Activated CD4-positive, alpha-beta T cell treated with anti-CD3 and anti-CD28 coated beads for 48 hours (primary cell): ENCODE measurements at places on chromosomes 12 and 14.

- DNase-seq: peak; percentile 15
These were observed 484.6 kb downstream of the AACS start for GRCh38 chr12:125549836-125550235.

- peak; percentile 17 for DNase-seq
These were observed 39.4 kb downstream of the STAB2 start for GRCh38 chr12:103626498-103626897.

DNA sequence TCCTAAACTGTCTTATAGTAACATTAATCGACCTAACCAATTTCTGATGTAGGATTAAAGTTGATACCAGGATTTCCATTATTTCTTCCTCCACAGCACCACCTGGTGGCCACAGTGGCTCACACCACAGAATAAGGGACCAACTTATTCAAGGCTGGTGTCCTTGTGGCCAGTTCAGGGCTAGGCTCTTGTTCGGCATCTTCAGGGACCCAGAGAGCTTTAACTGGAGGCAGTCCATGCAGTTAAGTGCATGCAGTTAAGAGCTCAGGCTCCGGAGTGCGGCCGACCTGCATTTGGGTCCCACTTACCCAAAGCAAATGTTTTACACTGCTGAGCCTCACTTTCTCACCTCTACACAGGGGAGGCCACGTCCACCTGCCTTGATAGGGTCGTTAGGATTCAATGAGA lies 42.0 kb upstream of the GPR68 start:
- DNase-seq: peak; percentile 88

DNA sequence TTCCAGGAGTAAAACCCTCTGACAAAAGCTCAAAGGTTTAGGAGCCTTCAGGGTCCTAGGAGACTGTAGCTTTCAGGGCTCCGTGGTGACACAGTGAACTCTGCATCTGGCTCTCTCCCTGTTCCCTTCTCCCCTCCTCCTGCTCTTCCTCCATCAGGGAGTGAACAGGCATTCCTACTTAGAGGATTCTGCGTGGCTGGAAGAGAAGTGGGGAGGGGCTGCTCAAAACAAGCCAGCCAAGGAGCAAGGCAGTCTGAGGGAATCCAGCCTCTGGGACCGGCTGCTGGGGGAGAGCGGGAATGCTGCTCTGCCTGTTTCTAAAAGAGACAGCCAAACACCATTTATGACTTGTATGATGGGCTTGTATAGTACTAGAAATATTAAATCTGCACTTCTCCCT lies 49.5 kb downstream of the RBMS2 start:
- DNase-seq: no peak

GRCh38 chr12:121858662-121859572 lies at the start of gene HPD:
Gene HPD, minus strand, starts transcription at chr12:121858859. Its CDS starts 36 bp downstream, at chr12:121858823.
- DNase-seq: no peak

DNA sequence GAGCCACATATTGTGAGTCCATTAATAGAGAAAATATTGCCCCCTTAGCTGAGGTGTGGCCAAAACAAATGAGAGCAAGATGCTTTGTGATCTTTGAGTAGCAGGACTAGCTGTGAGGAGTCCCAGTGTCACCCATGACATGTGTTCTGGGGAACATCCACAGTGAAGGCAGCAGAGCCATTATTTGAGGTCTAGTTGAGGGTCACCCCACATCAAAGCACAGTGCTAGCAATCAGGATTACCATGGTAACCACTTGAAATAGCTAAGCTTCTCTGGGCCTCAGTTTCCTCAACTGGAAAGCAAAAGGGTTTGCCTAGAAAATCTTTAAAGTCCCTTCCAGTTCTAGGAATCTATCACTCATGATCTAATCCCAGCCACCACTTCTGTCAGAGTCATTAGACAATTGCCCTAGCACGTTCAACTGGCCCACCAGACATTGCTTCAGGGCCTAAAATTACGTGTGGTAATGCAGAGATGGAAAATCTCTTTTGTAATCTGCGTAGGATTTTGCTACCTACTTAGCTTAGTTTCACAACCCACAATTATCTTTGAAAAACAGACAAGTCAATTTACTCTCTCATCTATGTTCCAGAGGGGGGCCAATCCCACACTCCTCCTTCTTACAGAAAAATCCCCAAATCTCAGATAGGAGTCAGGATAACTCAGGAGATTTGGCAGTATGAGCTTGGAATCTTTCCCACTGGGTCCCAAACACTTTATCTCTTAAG lies 251.2 kb upstream of the EGLN3 start:
- no peak for DNase-seq

GRCh38 chr12:106585105-106585520 lies 2.3 kb downstream of the RFX4 start:
- DNase-seq: no peak

DNA sequence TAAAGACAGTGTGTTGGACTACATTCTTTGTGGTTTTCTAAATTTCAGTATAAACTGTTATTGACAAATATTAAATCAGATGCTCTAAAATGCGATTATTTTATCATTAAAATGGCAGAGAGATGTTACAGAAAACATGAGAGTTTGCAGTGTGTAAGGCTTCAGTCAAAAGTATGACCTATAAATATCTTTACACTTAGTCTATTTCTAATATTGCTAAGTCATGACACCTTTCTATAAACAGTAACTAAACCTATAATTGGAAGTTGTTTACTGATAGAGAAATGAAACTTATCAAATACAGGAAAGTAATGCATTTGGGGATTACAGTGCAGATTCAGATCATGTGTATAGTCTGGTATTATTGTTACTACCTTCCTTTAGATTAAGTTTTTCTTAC lies 68.9 kb upstream of the YARS2 start:
- DNase-seq: no peak

DNA sequence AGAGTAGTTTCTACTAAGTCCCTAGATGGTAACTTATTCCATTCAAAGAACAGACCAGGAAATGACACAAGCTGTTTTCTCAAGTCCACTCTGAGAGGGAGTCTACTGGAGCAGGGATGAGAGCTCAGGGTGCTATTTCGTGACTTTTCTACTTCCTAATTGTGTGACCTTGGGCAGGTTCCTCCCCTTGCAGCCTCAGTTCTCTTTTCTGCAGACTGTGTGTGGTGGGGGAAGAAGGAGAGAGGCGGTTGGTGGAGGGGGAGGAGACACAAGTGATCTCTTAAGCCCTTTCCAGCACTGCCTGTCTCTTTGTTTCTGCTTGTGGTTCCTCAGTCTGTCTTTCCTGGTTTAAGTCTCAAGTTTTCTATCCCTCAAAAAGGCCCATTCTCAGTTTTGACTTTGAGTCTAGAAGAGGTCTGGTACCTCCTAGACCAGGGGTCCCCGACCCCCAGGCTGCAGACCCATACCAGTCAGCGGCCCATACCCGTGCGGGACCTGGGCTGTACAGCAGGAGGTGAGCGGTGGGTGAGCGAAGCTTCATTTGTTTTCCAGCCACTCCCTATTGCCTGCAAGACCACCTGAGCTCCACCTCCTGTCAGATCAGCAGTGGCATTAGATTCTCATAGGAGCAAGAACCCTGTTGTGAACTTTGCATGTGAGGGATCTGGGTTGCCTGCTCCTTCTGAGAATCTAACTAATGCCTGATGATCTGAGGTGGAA lies 10.7 kb downstream of the FGF6 start:
- no peak for DNase-seq

DNA sequence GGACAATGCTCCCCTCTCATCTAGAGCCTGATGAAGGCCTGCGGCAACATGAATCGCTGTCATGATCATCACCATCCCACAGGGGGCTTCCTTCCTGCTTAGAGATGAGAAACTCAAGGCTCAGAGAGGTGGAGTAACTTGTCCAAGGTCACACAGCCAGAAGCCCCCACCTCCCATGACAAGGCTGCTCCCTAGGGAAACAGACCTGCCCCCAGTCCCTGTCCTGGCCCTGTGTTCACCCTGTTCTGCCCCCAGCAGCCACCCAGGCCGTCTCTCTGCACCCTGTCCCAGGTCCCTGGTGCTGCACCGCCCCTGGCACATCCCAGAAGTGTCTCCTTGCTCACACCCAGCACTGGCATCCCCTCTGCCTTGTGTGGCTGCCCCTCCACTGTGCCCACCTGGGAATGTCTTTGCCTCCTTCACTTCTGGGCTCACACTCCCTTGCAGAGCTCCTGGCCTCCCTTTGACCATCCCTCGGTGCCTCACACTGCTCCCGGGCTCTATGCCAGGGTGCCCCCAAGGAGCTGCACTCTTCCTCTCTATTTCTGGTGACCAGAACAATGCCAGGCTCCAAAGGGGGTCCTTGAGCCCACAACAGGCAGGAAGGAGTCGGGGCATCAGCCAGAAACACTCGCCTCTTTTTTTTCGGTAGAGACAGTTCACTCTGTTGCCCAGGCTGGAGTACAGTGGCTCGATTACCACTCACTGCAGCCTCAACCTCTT lies 70.5 kb downstream of the BCL11B start:
- DNase-seq: peak; percentile 56

GRCh38 chr14:98229656-98230366 lies 1042.2 kb downstream of the BCL11B start:
- no peak for DNase-seq

DNA sequence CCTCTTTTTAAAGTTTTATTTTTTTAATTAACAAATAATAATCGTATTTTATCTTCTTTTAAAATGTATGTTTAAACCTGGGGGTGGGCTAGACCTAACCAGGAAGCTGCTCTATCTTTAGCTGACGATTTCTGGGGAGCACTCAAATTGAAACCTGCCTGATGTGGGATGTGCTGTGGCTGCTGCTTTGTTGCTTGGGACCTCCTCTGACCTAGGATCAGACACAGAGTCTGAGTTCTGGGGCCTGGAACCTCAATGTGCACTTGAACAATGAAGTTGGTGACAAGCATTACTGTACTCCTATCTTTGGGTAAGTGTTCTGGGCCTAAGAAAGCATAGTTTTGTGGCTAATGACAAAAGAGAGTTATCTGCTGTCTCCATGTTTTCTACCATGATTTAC lies 386.7 kb downstream of the DAD1 start:
- DNase-seq: no peak

DNA sequence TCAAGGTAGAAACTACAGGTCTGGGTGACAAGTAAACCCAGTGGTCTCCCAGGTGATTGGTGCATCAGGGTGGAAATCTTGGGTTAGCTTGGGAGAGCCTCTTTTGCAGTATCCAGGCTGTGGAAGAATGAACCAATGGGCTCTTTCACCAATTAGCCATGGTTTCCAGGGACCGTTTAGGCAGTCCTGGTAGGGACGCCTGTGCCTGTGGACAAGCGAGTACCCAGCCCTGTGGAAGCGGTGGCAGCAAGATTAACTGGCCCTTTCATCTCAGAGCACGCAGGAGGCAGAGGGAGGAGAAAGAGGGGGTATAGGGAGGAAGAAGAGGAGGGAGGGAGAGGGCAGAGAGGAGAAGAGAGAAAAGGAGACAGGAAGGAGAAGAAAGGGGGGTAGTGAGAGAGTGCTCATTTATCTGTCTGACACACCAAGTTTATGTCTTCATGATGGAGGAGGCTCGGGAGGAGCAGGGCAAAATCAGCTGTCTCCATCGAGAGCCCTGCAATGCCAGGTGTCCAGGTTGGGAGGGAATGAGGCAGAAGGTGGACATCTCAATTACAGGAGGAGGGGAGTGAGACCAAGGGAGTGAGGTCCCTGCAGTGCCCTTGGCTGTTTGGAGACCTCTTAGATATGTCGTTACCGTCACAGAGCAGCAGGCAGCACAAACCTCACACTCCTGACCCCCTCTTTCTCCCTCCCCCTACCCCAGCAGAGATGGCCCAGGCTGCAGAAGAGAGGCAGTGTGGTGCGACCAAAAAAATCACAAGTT lies 4.6 kb upstream of the ZDHHC22 start:
- no peak for DNase-seq

- DNase-seq: no peak
These were observed 15.9 kb downstream of the DENND5B start for GRCh38 chr12:31574803-31575575.

DNA sequence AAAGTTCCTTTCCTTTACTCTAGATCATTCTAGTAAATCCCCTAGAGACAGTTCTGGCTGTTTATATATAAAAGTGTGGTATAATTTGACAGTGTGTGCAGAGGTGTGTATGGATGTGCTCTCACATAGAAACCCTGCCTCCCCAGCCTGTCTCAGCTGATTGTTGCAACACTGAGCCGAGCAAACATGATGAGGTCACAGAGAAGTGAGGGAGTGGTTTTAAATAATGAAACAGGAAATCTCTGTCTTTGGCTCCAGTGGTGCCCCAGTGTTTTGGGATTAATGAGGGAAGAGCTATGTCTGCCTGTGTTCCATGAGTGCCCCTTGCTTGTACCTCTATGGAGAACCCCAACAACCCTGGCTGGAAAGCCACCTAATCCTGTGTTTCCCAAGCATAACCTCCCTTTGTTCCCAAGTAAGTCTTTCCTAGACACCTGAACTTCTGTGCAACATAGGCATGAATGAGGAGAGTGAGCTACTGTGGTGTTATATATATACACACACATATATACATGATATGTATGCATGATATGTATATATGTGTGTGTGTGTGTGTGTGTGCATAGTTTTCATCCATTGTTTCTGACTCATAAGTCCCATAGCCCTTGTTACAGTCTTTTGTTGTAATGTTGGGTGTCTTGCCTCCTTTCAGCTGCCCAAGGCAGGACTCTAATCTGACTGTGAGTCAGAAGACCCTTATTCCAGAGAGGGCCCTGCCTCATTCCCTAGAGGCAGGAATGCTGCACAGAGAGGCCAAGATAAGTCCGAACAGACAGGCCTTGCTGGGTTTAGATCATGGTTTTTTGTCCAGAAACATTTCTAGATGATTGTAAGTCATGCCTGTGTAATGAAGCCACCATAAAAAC lies 18.0 kb downstream of the TRAF3 start:
- DNase-seq: no peak

GRCh38 chr14:20836668-20837338 lies 34.2 kb upstream of the RNASE1 start:
- DNase-seq: no peak
